K562 (cell line): ENCODE measurements at places on chromosomes 5 and 9.

- DNase-seq, result no peak
Observed at GRCh38 chr5:132501961-132502931, 11.7 kb upstream of the IRF1 start.

DNA sequence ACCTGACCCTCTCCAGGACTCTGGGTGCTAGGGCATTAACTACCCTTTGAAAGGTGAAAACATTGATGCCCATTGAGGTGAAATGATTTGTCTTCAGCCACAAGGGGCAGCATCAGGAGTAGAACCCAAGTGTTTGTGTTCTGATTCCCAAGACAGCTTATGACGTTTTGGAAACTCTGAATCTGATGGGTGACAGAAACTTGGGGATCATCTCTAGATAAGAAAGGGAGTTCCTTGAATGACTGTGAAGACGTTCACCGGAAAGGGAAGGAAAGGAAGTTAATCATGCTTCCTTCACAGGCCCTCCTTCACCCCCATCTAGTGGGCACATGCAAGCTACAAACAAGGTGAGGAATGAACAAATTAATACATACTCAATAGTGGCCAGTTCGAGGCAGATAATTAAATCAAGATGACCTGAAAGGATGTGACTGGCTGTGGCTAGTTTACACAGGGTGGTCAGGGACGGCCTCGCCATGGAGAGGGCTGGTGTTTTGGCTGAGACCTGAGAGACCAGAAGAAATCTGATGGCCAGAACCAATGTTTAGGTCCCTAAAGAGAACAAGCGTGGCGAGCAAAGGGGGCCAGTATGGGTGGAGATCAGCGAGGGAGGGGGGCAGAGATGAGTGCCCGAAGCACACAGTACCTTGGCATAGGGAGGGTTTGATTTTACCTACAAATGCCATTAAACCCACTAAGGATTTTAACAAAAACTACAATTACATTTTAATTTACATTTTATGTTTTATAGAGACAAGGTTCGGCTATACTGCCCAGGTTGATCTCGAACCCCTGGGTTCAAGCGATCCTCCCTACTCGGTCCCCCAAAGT lies 937 bp upstream of the SLC26A2 start:
- DNase-seq, result peak; percentile 55

DNA sequence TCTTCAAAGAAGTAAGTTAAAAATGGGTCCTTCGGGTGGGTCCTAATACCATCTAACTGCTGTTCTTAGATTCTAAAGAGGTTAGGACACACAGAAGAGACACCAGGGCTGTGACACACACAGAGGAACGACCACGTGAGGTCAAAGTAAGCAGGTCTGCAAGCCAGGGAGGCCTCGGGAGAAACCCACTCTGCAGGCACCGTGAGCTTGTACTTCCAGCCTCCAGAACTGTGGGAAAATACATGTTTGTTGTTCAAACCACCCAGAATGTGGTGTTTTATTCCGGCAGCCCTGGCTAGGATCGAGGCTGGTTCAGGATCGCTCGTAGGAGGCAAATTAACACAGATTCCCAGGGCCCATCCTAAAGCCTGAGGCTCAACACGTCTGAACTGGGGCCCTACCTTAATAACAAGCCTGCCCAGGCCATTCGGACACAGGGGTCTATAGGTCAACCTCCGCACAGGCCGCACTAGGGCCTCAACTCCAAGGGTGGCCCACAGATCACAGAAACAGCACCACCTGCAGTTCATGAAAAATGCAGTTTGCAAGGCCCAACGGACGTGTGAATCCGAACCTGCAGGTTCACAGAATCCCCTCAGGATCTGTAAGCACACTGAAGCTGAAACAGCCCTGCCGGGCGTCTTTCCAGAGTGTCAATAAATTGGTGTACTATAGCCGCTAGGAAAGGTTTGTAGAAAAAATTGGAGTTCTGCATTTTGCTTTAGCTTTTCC lies 7.1 kb downstream of the MED10 start:
- peak; percentile 36 for DNase-seq

DNA sequence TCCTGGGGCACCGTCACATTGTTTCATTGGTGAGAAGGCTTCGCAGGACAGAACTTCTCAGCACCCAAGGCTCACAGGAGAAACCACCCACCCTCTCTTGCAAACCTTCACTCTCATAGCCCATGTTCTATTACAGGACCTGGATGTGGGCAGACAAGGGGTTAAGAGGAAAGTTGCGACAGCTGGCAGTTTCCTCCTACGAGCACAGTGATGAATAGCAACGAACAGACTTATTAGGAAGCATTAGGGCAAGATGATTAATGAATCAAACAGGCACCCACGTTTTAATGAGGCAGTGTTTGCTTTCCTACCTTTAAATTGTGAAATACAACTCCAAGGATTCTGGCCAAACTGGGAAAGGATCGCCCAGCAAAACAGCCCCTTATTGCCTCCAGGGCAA lies 339.3 kb downstream of the DRD1 start:
- DNase-seq, result no peak

- no peak for DNase-seq
Observed at GRCh38 chr9:91879231-91879630, 70.8 kb downstream of the ROR2 start.

DNA sequence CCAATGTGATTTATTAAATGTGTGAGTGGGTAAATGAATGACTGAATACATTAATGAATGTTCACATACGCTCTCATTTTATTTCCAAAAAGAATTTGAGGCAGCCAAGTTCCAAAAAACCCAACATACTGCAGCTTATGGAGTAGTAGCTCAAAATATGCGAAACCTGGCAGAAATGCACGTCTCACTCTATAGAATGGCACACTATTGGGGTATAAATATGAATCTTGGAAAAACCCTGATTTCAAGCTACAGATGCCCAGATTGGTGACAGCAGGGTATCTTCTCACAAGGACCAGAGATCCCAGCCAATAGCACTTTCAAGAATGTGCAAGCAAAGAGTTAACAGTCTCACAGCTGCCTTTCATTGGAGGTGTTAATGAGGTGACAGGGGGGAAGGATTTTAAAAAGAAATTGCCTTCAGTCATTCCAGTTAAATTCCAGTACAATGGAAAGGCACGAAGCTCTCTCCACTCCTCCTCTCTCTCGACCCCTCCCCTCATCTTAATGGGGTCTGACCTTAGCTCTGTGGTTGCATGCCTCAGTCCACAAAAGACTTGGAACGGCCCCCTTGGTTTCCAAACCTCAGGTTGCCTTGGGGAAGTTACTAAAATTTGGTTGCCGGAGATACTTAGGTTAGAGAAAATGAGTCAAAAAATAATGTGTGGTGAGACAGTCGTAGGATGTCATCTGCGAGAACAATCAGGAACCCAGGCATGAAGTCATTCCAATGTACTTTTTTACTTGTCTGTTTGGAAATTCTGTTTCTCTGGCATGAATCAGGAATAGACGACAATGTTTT lies 307.4 kb downstream of the NFIB start:
- DNase-seq, result no peak

DNA sequence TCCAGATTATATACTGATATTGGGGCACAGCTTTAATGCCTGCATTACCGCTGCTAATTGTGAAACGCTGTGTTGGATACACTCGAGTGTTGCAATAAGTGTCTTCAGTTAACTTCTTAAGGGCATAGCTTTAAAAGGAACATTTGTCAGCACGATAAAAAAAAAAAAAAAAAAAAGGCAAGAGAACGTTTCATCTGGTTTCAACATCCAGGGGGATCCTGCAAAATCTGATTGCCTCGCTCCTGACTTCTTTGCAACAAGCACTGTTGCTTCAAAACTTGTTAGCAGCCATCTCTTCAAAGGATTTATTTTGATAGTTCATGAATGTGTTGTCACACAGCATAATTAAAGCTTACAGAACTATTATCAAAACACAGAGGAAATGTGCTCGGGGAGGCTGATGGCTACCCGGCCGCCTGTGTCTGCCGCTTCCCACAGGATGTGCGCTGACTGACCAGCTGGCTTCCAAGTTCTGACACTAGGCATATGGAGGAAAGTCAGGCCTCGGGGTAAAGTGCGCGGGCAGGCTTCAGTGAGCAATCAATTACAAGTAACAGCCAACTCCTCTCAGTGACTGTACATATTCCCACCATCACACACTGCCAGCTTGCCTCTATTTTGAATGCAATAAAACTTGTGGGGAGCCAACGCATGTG lies 77.7 kb downstream of the EBF1 start:
- DNase-seq, result no peak

- no peak for DNase-seq
Observed at GRCh38 chr5:38782180-38782835, 63.5 kb upstream of the OSMR start.

DNA sequence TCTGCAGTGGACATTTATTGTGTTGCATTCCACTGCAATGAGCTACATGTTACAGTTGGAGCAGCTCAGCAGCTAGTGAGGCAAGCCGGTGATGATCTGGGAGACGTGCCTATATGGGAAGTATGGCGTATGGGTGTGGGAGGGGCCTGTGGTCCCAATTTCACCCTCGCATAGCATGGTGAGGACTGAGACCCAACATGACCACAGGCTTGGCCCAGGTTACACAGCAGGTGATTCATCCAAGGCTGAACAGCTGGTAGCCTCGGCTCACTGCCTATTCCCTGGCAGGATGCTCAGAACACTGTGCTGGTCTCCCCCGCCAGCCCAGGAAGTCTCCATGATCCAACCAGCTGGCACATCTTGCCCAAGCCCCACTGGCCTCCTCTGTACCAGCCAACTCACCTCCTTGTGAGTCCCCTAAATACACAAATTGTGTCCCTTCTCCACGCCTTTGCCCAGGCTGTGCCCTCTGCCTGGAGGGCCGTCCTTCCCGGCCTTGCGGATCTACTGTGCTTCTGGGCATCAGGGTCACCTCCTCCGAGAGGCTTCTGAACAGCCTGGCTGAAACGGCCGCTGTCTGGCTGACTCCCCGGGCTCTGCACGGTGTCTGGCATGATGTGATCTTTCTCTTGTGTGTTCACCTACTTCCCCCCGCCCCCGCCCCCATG lies 81.4 kb downstream of the NSUN2 start:
- DNase-seq, result no peak

DNA sequence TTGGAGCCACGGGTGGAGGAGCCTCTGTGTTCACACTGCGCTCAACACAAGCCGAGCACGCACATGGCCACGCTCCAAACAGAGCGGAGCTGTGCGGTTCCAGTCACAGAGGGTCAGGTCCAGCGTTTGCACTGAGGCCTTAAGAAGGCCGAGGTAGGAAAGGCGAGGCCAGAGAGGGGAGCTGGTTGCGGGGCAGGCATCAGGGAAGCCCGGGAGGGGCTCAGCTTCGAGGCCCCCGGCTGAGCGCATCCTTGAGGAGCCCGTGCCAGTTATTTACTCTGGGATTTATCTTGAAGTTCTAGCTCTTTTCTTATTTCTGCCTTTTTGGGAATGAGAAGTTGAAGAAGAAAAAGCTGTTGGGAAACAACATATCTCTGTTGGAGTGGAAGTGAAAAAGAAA lies 140.8 kb downstream of the IRX1 start:
- no peak for DNase-seq

DNA sequence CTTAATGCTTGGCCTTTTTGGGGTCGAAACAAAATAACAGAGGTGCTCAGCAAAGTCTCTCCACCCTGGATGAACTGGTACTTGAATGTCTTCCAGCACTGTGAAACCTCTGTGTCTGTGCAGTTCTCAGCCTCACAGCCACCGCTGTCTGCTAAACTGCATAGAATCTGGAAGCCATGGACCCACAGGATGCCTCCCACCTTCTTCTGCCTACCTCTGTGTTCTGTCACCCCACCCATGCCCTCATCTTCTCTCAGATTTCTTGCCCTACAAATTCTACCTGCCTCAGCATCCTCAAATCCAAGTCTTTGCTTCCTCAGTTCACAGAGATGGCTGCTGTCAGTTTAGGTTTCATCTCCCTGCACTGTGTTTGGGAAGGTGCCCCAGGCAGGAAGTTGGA lies 35.6 kb downstream of the EXOSC2 start:
- no peak for DNase-seq

GRCh38 chr9:98892288-98892687 lies 51.4 kb upstream of the COL15A1 start:
- DNase-seq, result no peak

- no peak for DNase-seq
Observed at GRCh38 chr9:114908805-114909448, 21.5 kb downstream of the TNFSF8 start.

GRCh38 chr9:129637673-129638439 lies 4.1 kb downstream of the ASB6 start:
- DNase-seq, result no peak

DNA sequence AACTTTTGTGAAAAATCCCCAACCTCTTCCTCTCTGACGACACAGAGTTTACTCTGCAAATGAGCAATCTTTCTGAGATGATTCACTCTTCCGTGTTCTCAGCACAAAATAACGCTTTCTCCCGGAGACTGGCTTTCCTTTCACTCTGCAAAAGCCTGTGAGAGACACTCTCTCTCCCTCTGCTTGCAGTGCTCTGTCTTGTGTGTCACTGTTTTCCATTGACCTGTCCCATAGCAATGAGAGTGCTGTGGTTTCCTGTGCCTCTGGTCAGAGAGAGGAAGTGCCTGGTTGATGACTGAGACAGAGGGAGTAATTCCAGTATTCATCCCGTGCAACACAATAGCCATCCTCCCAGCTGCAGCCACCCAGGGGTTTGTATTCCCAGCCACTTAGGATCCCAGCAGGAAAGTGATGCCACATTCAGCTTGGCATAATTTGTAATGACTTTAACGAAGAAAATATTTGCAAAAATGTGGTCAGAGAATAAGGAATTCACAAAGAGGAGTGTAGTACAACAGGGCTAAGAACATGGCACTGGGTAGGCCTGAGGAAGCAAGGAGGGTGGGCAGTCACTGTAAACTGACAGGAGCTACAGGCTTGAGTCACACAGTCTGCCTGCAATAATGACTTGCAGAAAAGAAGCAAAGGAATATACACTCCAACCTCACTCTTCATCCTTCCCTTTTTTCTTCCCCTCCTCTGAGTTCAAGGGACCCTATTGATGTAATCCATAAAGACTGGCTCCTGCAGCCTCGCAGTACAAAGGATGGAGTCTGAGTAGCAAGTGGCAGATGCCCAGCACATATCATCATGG lies 463.5 kb upstream of the RGMB start:
- no peak for DNase-seq

- DNase-seq, result peak; percentile 78
Observed at GRCh38 chr9:127942216-127943010, 4.8 kb upstream of the DPM2 start.

GRCh38 chr9:89477384-89477783 lies 20.5 kb downstream of the SEMA4D start:
- no peak for DNase-seq

GRCh38 chr5:8842971-8843551 lies 702.8 kb downstream of the SEMA5A start:
- DNase-seq, result no peak

DNA sequence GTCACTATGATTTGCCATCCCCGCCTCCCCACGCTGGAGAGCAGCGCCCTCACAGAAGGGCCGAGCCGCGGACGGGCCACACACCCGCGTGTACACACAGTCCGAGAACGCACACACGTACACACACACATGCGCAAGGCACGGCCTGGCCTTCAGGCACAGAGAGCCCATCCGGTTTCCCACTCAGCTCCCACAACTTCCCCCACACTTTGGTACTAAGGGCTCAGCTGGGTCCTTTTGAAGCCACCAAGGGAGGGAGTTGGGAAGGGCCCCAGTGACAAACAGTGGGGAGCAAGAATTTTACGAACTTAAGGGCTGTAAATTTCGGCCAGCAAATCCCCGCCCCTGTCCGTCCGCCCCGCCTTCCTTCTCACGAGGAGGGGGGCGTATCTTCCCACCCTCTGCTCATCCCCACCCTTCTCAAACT lies 133.3 kb upstream of the HAND1 start:
- no peak for DNase-seq
